ENCODE measurements at places on chromosomes 6 and 20.

DNA sequence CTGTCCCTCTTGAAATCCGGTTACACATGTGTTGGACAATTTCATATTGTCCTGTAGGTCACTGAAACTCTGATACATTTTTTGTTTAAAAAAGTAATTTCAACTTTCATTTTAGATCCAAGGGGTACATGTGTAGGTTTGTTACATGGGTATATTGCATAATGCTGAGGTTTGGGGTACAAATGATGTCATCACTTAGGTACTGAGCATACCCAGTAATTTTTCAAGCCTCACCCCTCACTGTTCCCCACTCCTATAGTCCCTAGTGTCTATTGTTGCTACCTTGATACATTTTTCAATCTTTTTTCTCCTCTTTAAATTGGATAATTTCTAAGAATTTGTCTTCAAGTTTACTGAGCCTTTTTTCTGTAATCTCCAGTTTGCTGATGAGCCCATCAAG is 483.0 kb downstream of the DHX35 start:
- DNase-seq: no peak

- no peak for DNase-seq
Observed at GRCh38 chr6:114108119-114109002, 137.4 kb upstream of the HDAC2 start.

DNA sequence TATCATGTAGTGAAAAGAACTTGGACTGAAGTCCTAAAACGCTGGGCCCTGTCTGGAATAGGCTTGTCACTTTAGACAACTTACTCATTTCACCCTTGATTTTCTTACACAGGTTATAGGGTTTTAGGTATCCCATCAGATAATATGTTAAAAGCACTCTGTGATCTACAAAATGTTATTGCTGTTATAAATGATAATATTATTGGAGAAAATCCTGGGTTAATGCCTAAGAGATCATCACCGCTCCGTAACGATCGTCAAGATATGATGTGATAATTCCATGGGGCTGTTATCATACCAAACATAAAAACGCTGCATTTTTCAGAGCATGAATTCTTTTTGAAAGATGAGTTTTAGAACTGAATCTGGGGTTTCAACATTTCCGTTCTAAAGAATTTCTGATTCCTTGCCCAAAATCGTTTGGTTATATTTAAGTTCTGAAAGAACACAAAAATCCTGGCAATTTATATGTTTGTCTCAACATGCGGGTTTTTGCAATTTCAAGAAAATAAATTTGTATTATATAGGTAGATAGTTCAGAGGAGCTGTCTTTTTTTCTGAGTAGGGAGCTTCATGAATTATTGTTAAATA is 154.8 kb downstream of the FOXC1 start:
- no peak for DNase-seq

DNA sequence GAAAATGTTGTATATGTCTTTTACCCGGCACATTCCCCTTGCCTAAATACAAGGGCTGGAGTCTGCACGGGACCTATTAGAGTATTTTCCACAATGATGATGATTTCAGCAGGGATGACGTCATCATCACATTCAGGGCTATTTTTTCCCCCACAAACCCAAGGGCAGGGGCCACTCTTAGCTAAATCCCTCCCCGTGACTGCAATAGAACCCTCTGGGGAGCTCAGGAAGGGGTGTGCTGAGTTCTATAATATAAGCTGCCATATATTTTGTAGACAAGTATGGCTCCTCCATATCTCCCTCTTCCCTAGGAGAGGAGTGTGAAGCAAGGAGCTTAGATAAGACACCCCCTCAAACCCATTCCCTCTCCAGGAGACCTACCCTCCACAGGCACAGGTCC is 11.3 kb upstream of the MAPRE1 start:
- DNase-seq: no peak

DNA sequence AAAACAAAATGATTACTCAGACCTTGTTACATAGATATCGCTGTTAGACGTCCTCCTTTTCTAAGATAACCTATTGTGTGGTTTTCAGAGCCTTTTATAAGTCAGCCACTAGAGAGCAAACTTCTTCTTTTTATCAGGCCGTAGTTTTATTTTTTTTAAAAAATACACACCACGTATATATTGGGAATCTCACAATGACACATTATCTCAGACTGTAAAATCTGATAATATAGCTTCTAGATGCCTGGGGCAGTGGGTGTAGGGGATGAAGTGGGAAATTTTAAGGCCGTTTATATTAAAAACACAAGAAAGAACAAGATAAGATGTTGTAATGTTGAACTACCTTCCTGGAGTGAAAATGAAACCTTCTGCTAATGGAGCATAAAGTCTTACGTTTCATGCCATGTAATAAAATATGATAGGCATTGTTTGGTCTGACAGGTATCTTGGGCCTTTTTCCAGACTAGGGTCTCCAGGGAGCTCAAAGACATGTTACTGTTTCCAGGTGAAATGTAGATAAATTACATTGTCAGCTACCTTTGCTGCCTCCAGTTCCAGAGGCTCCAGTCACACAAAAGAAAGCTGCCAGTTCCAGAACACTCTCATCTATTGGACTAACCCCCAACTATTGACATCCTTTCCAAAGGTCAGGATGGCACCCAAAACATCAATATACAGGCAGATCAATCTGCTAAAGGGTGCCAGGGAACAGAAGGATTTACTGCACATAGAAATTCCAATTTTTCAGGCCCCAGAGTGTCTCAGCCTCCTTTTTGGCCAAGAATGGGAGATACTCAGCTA is 130.2 kb upstream of the AKIRIN2 start:
- no peak for DNase-seq

Measured in stimulated activated CD8-positive, alpha-beta memory T cell treated with anti-CD3 and anti-CD28 coated beads, Interleukin-2, amount 100 ng/mL, for 1 hour (primary cell).